H1 (cell line): ENCODE measurements at places on chromosomes 6 and 20. TPM values are rescaled to one million over a fixed set of nuclear protein-coding genes. Genes with fewer than 3 reads are reported as not detected.

Gene FOXS1
- total RNA-seq = not detected in 2 replicates

Gene GPSM3
- 6.0 and 6.6 TPM in 2 replicates for total RNA-seq

Gene MYB
- 7.6 and 9.2 TPM in 2 replicates for total RNA-seq

DNA sequence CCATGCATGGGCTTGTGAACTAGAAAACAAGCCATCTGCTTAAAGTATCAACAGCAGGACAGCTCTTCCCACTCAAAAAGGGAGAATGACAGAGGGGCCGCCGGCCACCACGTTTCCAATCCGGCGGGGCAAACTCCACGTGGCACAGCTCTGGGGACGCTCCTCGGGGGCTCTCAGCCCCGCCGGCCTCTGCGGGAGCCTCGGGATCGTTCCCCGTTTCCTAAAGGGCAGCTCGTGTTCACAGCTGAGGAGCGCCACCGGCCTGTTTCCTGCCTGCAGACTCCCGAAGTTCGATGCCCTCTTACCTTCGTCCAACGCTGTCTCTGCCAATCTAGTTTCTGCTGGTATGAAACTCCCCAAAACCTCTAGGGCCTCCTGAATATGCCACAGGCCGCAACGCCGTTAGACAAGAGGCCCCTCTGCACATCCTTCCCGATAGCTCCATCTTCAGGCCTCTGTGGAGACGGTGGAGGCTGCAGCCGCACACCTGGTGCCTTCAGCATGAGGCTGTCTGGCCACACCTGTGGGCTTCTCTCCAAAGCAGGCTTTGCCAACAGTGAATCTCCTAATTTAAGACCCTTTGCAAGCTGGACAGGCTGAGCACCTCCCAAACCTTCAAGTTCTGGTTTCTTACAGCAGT is 46.5 kb downstream of the KCNQ2 start:
- H3K27ac ChIP-seq = no peak overlapping the region
- H3K36me3 ChIP-seq = no peaks in the 10 kb centered on the region
- H3K4me3 ChIP-seq = no peak overlapping the region

- no peak overlapping the region for H3K27ac ChIP-seq
- H3K4me1 ChIP-seq = no peaks in the 10 kb centered on the region
- DNase-seq = no peak
- H3K27me3 ChIP-seq = no peaks in the 10 kb centered on the region
- no peak overlapping the region for H3K4me3 ChIP-seq
Observed at GRCh38 chr6:62371453-62372210, 85.6 kb upstream of the KHDRBS2 start.

GRCh38 chr20:7989379-7989778 is 30.2 kb downstream of the TMX4 start:
- H3K4me3 ChIP-seq = no peak overlapping the region
- DNase-seq = no peak
- H3K27ac ChIP-seq = no peak overlapping the region
- no peaks in the 10 kb centered on the region for H3K4me1 ChIP-seq
- no peaks in the 10 kb centered on the region for H3K36me3 ChIP-seq

DNA sequence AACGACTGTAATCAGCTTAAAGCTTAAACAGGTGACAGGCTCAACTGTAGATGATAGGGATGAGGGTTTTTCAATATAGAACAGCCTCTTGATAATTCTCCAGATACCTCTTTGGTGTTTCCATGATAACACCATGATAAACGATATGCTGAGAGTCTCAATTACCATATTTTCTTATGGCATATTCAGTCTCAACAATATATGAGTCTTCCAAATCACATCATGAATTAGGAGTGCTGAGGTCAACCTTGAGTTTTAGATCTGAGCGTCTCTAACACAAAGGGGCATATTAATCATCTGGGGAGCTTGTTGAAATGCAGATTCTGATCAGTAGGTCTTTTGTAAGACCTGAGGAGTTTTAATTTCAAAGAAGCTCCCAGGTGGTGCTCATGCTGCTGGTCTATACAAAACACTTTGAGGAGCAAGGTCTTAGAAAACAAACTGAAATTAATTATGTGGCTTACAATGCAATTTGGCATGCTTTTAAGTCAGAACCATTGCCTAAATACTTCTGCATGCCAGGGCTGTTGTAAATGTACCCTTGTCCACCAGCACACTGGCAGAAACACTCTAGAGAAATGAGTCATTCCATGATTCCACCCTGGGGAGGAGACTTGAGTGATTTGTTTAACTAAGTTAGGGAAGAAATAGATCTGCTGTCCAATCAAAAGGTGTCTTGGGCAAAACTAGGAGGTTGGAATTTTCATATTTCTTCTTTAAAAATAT is 49.6 kb downstream of the PTCHD4 start:
- no peaks in the 10 kb centered on the region for H3K27me3 ChIP-seq
- no peak overlapping the region for H3K27ac ChIP-seq
- H3K4me1 ChIP-seq = 0 out of 2 replicates have a peak, but pooled peaks cover 4% of the 10 kb centered on the region
- no peaks in the 10 kb centered on the region for H3K36me3 ChIP-seq

DNA sequence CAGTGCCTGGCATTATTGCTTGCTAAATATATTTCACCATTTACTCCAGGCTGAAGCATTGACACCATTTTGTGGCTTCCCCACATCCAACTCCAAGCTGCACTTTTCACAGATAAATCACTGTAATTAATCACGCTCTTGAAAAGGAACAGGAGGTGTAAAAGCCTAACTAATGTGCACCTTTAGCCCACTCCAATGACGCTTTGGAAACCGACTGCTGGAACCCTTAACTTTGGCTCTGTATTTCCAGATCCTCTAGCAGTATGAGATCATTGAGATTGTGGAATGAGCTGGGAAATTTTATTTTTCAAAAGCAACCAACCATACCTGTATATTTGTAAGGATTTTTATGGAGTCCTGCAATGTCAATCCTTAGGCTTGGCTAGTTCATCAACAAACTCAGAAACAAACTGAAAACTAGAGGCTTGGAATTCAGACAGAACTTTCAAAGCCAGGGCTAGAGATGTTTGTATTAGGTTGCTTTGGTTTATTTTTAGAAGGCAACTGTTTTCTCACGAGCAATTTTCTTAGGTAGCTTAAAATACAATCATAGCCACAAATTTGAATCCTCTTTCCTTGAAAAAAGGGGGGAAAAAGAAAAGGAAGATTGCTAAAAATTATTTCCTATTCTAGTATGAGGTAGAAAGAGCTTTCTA is 52.8 kb upstream of the UTRN start:
- no peaks in the 10 kb centered on the region for H3K36me3 ChIP-seq
- peaks cover 8% of the 10 kb centered on the region; the same call in 1 of the 2 replicates for H3K4me1 ChIP-seq
- H3K4me3 ChIP-seq = no peak overlapping the region
- H3K27ac ChIP-seq = no peak overlapping the region

- peaks cover 13% of the 10 kb centered on the region for H3K4me1 ChIP-seq
- H3K27me3 ChIP-seq = no peaks in the 10 kb centered on the region
- no peaks in the 10 kb centered on the region for H3K36me3 ChIP-seq
Observed at GRCh38 chr6:10599046-10599445, 77.9 kb downstream of the GCNT2 start.

GRCh38 chr20:47319517-47320252 is 36.8 kb downstream of the ZMYND8 start:
- H3K4me1 ChIP-seq = peaks cover 53% of the 10 kb centered on the region
- H3K27ac ChIP-seq = peak overlapping the region; percentile 97
- peak overlapping the region; percentile 8; the same call in 1 of the 2 replicates for H3K4me3 ChIP-seq
- H3K36me3 ChIP-seq = no peaks in the 10 kb centered on the region
- peak; percentile 73 for DNase-seq
